ENCODE measurements at places on chromosomes 12 and 14.

- DNase-seq = no peak
Measured at GRCh38 chr12:23472329-23472971, 477.0 kb downstream of the SOX5 start.

DNA sequence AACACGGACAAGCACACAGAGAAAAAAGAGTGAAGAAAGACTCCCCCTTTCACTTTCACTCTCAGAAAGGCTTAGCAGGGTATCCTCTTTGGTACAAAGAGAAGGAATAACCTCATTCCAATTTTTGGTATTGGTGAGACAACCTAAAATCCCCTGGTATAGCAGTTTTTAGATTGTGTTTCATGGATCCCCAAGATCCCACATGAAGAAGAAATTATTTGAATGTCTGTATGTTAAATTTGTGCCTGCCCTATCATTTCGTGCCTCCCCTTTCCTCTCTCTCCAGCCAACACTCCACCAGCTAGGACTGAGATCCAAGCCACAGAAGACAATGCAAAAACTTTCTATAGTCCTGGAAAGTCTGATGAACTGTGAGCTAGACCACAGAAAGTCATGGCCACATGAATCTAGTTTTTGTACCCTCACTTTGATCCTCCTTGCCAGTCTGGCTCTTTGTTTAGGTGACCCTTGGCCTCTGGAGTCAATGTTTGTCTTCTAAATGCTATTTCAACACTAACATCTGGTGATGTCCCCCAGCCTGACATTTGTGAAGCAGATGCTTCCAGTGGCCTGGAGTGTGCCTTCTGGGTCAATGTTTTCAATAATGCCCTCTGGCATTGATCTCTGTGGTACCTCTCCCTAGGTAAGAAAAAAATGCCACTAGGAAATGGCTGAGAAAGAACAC is 181.9 kb upstream of the BMP4 start:
- no peak for DNase-seq

GRCh38 chr12:51973560-51973959 is 22.1 kb downstream of the ACVR1B start:
- DNase-seq = no peak

GRCh38 chr12:31020385-31021166 is 53.1 kb upstream of the DDX11 start:
- DNase-seq = no peak

DNA sequence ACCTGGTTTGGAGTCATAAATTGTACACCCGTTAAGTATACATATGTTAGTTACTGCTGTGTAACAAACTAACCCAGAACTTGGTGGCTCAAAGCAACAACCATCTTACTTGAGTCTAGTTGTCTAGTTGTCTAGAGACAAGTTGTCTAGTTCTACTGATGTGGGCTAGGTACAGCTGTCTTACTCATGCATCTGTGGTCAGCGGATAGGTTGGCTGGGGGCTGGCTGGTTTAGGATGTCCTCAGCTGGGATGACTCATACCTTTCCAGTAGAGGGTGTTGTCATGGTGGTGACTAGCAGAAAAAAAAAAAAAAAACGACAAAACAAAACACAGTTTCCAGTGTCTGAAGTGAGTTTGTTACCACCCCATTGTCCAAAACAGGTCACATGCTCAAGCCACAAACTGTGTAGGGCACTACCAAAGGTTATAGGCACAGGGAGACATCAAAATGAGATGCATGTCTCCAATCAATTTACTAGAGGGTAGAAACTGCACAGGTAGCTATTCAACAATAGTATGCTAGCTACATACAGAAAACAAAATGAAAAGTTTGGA is 680.3 kb downstream of the MED13L start:
- no peak for DNase-seq

GRCh38 chr14:58215191-58215914 is 15.4 kb downstream of the ACTR10 start:
- no peak for DNase-seq

DNA sequence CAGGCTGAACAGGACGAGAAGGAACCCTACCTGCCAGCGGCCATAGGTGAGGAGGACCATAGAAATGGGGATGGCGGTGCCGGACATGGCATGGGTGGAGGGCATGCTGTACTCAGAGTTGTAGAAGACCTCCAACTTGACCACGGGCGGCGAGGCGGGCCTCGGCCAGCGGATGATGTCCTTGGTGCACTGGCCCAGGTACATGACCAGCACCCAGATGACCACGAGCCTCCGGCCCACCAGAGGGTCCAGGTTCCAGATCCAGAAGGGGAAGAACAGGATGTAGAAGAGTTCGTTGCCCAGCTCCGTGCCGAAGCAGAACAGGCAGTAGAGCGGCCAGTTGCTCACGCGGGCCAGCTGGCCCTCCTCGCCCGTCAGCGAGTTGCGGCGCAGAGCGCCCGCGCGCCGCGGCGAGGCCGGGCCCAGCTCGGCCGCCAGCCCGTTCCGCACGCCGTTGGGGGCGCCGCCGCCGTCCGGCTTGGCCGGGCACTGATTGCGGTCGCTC is 582 bp downstream of the SGPP1 start:
- DNase-seq = no peak

DNA sequence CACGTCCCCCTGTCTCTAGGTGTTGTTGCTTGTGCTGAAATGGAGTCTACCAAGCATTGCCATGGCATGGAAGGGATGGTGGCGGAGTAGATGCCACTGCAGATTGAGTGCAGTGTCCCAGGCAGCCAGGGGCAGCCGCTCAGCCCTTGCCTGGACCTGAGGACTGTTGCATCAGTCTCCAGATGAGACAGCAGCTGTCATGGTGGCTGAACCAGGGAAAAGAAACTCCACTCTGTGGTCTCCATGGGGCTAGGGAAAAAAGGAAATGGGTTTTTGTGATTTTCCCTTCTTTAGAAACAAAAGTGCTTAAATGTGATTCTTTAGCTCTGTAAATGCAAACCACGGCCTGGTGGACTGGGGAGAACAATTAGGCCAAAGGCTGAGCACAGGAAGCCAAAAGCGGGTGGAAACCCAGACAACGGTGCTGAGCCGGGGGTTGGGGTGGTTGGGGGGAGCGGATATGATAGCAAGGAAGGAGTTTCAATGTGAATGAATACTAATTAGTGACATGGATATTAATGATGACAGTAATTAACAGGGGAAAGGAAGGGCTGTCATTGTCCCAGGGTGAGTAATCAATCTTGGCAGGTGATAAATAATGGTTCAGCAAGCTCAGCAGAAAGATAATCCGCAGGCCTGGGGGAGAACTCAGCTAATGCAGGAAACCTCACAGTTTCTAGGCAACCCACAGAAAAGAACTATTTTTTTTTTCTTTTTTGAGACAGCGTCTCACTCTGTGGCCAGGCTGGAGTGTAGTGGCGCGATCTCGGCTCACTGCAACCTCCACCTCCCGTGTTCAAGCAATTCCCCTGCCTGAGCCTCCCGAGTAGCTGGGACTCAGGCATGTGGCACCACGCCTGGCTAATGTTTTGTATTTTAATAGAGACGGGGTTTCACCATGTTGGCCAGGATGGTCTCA is 442.6 kb downstream of the DPF3 start:
- DNase-seq = no peak

DNA sequence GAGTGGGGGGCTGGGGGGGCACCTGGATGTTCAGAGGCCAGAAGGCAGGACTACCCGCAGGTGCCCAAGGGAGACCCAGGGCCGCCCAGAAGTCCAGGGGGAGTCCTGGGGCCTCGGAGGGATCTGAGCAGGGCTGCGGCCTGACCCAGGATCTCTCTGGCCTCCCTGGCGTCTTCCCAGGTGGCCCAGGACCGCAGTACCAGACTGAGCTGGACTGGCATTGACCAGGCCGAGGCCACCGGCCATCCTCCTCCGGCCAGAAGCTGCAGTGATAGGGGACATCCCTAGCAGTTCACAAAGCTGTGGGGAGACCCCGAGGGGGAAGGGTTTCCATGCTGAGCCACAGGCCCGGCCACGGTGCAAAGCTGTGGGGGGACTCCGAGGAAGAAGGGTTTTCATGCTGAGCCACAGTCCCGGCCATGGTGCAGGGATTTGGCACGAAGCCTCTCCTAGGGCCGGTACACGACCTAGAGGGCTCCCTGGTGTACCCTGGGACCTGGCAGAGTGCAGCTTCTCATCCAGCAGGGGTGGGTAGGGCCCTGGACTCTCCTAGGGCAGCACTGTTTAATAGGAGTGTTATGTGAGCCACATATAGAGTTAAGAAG is 24.4 kb downstream of the FBRSL1 start:
- DNase-seq = no peak

DNA sequence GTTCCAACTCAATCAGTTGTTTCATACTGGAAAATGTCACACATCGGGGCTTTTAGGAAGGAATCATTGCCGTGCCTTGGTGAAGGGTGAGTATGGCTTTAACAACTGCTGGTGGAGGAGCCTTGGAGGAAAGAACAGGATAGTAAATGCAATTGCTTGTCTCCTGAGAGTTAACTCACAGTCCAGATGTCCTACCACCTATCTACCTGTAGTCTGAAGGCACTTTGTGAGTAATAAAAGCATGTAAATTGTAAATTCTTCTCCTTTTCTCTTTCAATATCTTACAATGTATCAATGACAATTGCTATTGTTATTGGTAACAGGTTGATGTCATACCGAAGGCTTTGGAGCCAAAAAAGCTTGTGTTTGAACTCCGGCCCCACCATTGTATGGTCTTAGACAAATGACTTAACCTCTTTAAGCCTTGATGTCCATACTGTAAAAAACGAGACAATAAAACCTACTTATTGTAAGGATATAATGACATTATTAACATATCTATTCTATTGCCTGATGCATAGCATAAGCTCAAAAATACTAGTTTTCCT is 397.4 kb downstream of the ADAMTS20 start:
- no peak for DNase-seq

DNA sequence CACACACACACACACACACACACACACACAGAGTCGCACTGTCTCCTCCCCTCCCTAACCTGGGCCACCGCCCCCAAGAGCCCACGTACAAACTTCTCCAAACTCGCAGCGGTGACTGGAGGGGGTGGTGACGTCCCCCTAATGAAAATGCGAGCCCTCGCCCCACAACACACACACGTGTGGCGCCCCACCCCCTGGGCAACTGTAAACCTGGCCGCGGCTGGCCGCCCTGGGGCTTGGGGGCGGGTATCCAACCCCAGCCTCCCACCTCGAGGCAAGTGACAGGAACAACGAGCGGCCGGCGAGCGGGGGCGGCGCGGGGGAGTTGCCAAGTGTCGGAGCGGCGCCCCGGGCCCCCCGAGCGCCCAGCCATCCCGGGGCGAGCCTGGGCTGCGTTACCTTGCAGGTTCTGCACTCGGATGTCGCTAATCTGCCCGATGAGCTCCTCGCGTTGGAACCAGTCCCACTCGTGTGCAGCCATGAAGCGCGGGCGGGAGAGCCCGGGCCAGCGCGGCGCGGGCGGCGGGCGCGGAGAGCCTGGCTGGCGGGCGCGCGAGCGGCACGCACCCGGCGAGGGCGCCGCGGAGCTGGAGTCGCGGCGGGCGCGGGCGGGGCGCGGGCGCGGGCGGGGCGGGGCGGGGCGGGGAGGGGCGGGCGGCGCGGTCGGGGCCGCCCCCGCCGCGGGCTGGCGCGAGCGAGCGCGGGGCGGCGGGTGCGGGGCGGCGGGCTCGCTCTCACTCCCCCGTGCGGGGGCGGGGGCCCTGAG is at the start of gene CLMN:
TSS of gene CLMN (minus strand) at position 597 of the 766 bp plus-strand sequence. CDS start at position 481, 116 bp downstream.
- no peak for DNase-seq

- no peak for DNase-seq
Measured at GRCh38 chr14:59337141-59337611, 128.0 kb downstream of the GPR135 start.

DNA sequence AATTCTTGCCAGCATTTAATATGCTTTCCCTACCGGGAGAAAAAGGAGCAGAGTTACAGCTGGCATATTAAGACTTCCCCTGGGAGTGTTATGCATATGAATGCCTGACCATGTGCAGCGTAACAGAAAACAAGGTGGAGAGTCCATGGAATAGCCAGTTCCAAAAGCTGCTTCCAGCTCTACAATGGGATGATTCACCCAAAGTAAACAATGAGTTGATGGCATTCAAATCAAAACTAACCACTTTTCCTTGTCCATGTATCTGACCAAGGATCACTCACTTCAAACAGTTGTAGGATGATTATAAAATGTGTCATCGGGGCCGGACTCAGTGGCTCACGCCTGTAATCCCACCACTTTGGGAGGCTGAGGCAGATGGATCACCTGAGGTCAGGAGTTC is 48.1 kb upstream of the BICDL1 start:
- peak; percentile 35 for DNase-seq

- DNase-seq = no peak
Measured at GRCh38 chr14:85402569-85403162, 127.3 kb upstream of the FLRT2 start.

DNA sequence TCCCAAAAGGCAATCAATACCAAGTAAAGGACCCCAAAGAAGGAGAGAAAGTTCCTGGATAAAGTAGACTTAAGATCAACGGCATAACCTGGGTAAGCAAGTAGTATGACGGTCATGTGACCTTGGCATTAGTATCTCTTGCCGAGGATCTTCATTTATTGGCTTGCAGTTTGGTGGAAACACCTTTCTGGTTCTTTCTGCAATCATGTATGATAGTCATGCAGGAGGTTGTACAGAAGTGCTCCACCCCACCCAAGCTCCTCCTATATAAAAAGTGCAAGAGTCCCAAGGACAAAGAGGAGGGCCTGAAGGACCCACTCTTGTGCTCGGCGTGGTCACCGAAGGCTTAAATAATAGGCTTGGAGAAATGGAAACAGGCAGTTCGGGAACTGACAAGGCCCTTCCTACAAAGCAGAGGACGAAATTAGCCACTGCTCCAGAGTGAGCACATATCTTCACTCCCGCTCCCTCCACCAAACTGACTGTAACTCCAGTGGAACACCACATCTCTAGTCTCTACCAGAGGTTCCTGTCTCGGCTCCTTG is 750 bp downstream of the CS start:
- no peak for DNase-seq

DNA sequence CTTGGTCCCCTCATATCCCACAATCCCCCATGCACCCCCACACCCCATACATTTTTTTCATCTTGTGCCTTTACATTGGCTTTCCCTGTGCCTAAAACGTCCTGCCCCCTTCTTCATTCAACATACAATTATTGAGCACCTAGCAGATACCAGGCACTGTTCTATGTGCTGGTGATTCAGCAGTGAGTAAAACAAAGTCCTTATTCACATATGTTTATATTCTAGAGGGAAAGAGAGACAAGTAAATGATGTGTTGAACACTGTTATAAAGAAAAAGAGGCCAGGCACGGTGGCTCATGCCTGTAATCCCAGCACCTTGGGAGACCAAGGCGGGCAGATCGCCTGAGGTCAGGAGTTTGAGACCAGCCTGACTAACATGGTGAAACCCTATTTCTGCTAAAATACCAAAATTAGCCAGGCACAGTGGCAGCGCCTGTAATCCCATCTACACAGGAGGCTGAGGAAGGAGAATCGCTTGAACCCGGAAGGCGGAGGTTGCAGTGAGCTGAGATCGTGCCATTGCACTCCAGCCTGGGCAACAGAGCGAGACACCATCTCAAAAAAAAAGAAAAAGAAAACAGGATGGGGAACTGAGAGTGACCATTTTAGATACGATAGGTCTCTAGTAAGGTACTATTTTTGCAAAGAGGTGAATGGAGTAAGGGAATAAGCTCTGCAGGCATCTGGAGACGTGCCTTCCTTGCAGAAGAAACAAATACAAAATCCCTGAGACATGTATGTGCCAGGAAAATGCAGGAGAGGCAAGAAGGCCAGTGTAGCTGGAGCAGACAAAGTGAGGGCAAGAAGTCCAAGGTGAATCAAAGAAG is 12.2 kb downstream of the SLC7A7 start:
- DNase-seq = no peak

Data from HS-27A (cell line).